Neural progenitor cell (in vitro differentiated cells): ENCODE measurements at places on chromosomes 4 and X. TPM values are rescaled to one million over a fixed set of nuclear protein-coding genes. Genes with fewer than 3 reads are reported as not detected.

The LAMTOR3 gene
- 58.4 and 96.7 TPM in 2 replicates for total RNA-seq

The SRPX2 gene
- total RNA-seq: 0.11 TPM in 1 of 2 replicates, not detected in the other

DNA sequence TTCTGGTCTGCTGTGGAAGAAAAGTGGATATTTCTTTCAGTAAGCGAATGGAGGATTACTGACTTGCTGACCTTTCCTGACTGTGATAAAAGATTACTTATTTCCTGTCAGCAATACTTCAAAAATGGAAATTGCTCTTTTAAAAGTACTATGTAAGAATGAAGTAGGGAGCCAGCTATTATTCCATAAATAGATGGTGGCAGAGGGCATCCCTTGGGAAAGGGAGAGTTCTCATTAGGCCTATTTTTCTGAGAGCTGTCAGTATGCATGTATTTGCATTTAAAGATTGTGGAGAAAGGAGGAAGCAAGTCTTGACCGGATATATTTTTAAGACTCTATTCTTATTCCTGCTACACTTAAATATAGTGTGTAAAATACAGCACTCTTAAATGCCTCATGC, 37.2 kb downstream of the TMEM47 start:
- DNase-seq: no peak

DNA sequence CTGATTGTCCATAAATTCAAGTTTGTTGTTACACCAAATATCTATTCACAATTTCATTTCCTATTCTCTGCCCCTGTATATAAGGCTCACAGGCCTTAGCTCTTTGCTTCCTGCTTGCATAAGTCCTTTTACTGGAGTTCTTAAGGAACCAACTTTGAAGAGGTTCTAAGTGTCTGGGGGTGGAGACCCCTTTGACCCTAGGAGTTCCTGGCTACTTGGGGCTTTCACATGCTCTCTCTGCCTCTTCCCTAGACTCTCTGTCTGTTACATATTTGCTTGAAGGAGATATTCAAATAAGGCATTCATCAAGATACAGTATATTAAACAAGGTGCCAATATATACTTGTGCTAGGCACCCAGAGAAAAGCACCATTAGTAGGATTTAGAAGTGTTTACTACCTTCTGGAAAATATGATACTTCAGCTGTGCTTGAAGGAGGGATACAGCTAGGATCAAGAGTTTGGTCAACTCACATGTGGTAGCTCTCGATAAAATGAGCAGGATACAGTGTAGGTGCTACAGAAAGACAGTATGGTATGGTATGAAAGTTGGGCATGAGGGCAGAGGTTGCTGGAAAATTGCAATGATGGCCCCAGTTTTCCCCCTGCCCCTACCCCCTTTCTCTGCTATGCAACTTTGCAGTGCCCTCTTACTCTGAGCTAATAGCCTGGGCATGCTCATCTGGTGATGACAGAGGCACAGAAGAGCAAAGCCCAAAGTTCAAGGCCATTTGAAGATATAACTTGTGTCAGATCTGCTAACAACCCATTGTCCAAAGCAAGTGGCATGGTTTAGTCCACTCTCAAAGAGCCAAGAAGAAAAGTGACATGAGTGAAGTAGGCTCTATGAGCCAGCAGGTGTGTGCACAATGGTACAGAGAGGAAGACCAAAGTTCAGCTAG, 107.6 kb upstream of the CPEB2 start:
- DNase-seq: no peak

The RAB40A gene
- 0.31 and 0.60 TPM in 2 replicates for total RNA-seq

- DNase-seq: peak; percentile 87
Measured at GRCh38 chr4:7719354-7720174, 220.1 kb downstream of the AFAP1 start.

DNA sequence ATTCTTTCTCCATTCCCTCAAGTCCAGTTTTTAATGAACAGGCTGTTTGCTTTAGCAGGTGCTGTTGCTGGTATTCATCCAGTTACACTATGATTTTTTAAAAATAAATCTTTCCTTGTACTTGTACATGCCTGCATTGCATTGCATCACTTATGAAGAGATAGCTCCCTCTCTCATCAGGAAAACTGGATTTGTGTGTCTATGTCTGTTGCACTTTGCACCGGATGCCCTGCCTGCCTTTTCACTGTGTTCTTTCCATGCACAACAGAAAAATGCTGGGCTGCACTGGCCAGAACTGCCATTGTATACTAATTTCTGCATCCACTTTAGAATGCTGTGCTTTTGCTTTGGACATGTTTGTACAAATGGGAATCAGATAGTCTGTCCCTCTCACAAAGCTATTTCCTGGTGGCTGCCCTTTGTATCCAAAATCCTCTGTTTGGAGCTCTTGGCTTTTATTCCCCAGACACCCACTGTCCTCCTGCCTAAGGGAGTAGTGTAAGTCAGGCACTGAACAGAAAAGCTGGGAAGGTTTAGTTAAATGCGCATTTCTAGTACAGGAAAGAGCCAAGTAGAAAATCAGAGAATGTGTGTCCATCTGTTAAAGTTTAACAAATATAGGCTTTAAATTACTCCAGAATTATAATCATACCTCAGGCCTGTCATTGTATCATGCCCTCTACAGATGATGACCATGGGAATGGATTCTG, 119.1 kb downstream of the MBNL3 start:
- DNase-seq: no peak

DNA sequence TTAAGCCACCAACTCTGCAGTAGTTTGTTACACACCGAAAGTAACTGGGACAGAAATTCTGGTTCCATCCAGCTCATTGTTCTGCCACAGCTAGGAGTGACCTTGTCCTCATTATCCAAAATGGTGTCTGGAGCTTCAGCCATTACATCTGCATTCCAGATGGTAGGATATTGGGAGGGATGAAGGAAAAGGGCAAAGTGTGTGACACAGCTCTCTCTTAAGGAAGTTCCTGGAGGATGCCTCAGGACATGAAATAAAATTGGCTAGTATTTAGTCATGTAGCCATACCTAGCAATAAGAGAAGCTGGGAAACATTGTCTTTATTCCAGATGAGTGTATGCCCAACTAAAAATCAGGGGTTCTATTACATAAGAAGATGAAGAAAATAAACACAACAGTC, 262.0 kb downstream of the BCOR start:
- DNase-seq: no peak

- no peak for DNase-seq
Measured at GRCh38 chr4:111410571-111410970, 734.7 kb upstream of the FAM241A start.

The IRS4 gene
- 70.1 and 102 TPM in 2 replicates for total RNA-seq

GRCh38 chr4:124334119-124334518, 378.4 kb downstream of the ANKRD50 start:
- peak; percentile 69 for DNase-seq

GRCh38 chrX:139224953-139225665, 305.4 kb upstream of the F9 start:
- peak; percentile 84 for DNase-seq
